ENCODE measurements at places on chromosomes 1 and 21.

DNA sequence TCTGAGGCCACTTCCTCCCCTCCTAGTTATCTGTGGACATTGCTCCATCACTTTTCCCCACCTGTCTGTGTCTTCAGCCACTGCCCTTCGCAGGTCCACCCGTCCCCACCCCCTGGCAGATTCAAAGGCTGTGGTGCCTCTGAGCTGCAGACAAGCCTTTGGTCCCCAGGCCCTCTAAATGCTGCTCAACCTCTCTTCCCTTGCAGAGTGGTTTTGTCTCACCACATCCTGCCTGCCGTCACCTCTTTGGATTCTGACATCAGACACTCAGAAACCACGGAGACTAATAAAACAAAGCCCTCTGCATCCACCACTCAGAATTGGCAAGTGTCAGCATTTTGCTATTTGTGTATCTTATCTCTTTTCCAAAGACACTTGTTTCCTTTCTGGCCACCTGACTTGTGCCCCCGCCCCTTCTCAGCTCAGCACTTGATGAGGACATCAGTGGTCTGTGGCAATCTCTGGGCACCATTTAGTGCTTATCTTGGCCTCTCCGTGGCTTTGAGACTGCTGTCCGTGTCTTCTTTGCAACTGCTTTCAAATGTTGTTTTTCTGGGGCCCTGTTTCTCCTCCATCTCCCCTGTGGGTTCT is 7.7 kb downstream of the CNIH3 start:
- DNase-seq: peak; percentile 27

DNA sequence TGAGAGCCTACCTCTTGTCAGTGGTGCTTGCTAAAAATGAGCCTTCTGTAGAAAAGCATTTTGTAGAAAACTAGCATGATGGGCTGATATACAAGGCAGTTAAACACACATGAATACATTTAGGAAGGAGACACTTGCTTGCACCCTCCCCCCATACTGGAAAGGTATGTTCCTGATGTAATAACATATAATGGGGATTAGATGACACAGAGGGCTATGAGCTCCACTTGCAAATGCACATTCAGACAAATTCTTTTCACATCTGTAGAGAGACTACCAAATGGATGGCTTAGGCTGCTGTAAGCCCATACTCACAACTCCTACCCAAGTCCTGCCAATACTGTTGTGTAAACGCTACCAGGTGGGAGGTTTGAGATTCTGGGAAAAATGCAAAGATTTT is 634.0 kb downstream of the SMYD3 start:
- no peak for DNase-seq

DNA sequence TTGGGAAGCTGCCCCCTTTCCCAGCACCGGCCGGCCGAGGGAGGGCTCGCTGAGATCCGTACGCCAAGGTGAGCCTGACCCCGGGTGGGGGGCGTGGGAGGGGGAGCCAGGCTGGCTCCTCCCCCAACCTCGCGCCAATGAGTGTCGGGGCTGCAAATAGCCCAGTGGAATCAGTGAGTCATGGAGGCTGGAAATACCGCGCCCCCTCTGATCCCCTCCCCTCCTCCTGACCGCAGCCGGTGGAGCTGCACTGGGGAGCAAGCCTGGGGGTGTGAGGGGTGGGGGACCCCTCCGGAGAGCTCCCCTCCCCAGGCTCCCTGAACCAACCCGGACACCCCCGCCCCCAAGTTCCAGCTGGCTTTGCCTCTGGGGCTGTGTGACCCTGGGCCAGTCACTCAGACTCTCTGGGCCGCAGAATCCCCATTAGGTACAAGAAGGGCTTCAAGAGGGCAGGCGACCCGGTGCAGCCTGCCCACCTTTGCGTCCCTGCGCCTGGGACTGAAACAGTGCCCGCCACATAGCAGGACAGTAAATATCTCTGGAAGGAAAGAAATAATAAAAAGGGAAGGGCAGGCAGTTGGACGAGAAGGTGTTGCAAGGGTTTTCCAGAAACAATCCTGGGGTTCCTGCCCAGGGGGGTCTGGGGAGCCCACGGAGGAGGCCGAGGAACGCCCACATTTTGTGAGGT is 4.5 kb downstream of the HSPB7 start:
- DNase-seq: peak; percentile 31

DNA sequence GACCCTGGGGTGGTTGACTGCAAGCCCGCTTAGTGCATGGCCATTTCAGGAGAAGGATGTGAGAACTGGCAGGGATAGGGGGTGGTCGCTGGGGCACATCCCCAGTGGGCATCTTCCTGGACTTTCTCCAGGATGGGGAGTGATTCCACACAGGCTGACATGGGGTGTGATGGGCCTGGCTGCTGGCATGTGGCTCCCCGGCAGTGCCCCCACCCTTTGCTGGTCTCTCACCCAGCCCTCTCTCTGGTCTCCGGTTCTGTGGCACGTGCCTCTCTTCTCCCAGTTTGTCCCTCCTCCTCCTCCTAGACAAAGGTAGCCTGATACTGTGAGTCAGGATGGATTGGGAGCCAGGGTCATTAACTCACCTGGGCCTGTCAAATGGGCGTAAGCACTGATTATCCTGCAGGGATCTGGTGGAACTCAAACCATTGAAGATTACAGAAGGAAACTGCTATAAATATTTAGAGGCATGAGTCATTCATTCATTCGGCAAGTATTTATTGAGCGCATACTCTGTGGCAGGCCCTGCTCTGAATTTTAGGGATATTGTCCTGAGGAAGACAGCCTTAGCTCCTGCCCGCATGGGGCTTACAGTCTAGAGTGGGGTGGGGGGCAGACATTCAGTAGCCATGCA is 23.6 kb upstream of the EPS8L3 start:
- DNase-seq: no peak

DNA sequence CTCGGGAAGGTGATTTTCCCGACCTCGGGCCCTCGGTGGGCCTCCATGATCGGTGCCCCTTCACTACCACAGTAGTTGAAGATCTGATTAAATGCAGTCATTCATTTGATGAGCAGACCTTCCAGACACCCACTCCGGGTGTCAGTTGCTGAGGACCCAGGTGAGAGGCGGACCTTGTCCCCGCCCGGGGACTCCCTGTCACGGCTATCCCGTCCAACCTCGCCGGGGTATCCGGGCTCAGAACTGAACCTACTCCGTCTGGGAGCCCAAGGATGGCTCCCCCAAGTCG is 22.6 kb downstream of the RNU1-3 start:
- DNase-seq: no peak

GRCh38 chr1:167419245-167419644 is 99.1 kb downstream of the CD247 start:
- DNase-seq: no peak

GRCh38 chr1:98133131-98133530 is 212.3 kb upstream of the DPYD start:
- DNase-seq: no peak

GRCh38 chr1:88890791-88891317 is 513 bp downstream of the GTF2B start:
- DNase-seq: peak; percentile 59

DNA sequence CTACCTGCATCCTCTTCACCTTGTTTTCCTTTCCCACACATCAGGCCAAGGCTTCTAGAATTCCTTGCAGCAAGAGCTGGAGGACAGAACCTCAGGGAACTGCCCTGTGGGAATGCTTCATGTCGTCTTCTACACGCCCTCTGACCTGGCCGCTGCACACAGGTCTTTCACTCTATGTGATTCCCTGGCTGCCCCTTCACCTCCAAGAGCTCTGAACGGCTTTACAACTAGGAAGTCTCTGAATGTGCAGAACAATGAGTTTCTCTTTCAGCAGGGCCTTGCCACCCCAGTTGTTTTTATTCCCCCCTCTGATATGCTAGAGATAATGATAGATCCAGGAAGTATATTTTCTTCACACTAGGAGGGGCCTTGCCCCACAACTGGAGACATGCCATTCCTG is 142.6 kb downstream of the CLIC6 start:
- no peak for DNase-seq

DNA sequence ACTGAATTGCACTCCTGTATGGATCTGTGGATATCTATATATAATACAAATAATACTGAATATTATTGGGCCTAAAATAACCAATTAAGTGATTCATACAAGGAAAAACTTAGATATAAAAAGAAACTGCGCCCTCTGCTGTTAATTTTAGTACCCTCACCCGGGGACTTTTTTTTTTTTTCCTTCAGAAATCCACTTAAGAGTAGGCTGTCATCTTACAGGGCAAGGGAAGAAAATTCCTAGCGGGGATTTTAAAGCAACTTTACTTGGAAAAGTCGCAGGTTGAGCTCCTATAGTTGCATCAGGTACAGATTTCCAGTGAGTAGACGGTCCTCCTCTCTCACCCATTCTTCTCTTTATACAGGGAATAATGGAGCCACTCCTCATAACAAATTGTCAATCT is 1.3 kb downstream of the NTNG1 start:
- peak; percentile 49 for DNase-seq

DNA sequence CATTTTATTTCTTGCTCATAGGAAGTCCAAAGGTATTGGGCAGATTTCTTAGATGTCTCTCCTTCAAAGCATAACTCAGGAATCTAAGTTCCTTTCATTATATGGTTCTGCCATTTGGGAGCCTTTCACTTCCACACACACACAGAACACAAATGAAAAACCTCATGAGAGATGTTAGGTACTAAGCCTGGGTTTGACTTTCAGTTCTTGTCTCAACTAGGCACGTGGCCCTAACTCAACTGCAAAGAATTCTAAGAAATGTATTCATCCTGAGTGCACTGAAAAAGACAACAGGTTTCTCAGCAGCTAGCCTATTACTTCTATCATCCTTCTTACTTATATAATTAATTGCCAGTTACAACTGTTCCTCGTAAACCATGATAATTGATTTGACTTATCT is 190.0 kb upstream of the SAMSN1 start:
- no peak for DNase-seq

GRCh38 chr1:26307363-26307781 is 936 bp upstream of the UBXN11 start:
- no peak for DNase-seq

Data from erythroblast (primary cell).